Cerebellar nuclear complex (tissue), 1 donor: ENCODE measurements at places on chromosomes 13 and 19.

GRCh38 chr19:41924151-41925145 lies 3.8 kb downstream of the ERFL start:
- no peak for DNase-seq

GRCh38 chr13:32837307-32837972 lies 178.8 kb upstream of the KL start:
- no peak for DNase-seq

DNA sequence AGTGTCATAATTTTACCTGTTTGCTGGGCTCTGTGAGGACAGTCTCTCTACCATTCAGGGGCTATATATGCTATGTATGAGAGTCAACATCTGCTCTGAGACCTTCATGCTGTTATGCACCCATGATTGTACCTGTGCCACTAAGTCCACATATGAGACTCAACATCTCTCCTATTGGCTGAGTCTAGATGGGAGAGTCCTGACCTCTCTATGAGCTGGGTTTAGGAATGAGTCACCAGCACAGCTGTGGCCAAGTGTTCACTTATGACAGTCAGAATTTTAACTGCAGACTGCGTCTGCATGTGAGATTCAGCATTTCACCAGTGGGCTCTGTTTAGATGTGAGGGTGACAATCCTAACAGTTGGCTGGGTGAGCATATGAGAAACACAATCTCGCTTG lies 49.5 kb downstream of the ZNF729 start:
- no peak for DNase-seq

- no peak for DNase-seq
Observed at GRCh38 chr19:42519108-42519507, 9.2 kb downstream of the CEACAM1 start.

- no peak for DNase-seq
Observed at GRCh38 chr13:99388334-99388923, 81.2 kb upstream of the GPR183 start.

GRCh38 chr13:44106266-44107152 lies 226.8 kb downstream of the LACC1 start:
- DNase-seq: no peak

GRCh38 chr19:57334191-57334590 lies 13.9 kb downstream of the ZNF543 start:
- no peak for DNase-seq

GRCh38 chr13:25378528-25378927 lies 6.8 kb downstream of the ATP8A2 start:
- DNase-seq: peak; percentile 13

GRCh38 chr19:4301590-4302242 lies 473 bp downstream of the TMIGD2 start:
- DNase-seq: no peak

DNA sequence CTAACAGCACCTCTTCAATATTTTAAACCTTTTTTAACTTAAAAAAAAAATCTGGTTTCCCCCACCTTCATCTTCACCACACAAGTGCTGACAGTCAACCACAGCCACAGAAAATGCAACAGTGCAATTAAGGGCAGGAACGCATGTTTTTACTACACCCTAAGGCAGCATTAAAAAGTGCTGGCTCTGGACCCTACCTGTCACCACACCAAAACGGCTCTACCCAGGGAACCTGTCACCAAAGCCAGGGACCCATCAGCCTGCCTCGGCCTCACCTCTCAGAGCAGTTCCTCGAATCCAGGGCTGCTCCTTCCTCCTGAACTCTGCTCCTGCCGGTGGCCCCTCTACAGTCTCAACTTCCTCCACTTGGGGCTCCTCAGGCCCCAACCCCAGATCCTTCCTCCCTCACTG lies 22.5 kb upstream of the SLC35E1 start:
- DNase-seq: no peak

- DNase-seq: peak; percentile 67
Observed at GRCh38 chr19:53394974-53395839, at the start of gene ZNF765. Gene ZNF765, plus strand, starts transcription at chr19:53395149. Its CDS starts 2,867 bp downstream, at chr19:53398016.

DNA sequence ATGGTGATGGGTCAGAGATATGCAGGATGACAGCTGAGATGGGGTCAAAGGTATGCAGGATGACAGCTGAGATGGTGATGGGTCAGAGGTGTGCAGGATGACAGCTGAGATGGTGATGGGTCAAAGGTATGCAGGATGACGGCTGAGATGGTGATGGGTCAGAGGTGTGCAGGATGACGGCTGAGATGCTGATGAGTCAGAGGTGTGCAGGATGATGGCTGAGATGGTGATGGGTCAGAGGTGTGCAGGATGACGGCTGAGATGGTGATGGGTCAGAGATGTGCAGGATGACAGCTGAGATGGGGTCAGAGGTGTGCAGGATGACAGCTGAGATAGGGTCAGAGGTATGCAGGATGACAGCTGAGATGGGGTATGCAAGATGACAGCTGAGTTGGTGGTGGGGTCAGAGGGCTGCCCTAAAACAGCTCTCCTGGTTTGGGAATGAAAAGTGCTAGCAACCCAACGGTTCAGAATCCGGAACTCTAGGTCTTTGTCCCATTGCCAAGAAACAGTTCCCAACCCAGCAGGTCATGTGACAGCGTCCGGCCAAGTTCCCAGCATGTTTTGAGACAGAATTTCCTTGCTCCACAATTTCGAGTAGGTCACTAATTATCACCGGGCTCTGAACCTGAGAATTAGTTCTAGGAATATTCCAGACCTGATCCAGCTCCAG lies 3.2 kb downstream of the SELENOW start:
- DNase-seq: no peak
